Activated T-helper 2 cell treated with anti-CD3 and anti-CD28 coated beads, Interferon-gamma antibody, Interleukin-2, Interleukin-4, amounts not matched to agents 10 μg/mL and 5 μg/mL and 100 μg/mL, durations not matched to agents 14 hours and 24 hours and 36 hours (primary cell): ENCODE measurements at places on chromosomes 2 and 18.

DNA sequence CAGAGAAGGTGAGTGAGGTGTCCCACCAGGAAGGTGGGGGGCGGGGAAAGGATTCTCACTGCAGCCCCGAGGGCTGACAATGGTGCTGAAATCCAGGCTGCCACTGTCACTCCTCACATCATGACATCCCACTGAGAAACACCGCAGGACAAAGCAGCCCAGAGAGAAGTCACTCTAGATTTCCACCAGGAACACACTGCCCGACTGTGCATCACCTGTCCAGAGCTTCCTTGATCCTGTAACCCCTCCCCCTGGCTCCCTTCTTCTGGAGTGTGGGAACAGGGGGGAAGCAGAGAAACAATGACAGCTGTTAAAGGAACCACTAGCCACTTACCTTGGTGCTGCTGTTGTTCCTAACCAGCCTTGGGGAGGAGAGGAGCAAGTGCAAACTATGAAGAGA lies 69.9 kb downstream of the MRO start:
- no peaks in the 10 kb centered on the region for H3K36me3 ChIP-seq
- H3K27me3 ChIP-seq = no peaks in the 10 kb centered on the region
- no peak overlapping the region for H3K27ac ChIP-seq
- no peaks in the 10 kb centered on the region for H3K4me1 ChIP-seq

GRCh38 chr2:185507719-185508118 lies 230.9 kb upstream of the FSIP2 start:
- H3K27ac ChIP-seq = no peak overlapping the region
- no peaks in the 10 kb centered on the region for H3K27me3 ChIP-seq
- DNase-seq = no peak
- H3K4me1 ChIP-seq = no peaks in the 10 kb centered on the region

DNA sequence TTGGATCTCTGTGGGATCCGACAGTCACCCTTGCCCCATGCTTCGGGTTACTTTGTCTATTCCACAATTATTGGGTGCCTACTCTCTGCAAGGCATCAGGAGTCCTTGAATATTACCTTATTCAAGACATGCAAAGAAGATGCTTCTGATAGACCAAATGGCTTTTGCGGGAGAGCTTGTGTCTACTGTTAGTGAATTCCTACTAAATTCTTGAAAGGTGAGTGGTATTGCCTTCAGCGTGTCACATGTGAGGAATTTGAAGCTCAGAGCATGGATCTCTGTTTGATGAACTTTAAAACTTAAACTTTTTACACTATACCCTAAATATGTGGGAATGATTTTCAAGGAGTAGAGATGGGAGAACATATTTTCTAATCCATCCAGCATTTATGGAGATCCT lies 184.4 kb downstream of the LTBP1 start:
- no peaks in the 10 kb centered on the region for H3K4me1 ChIP-seq
- no peaks in the 10 kb centered on the region for H3K36me3 ChIP-seq
- H3K27me3 ChIP-seq = peaks cover 27% of the 10 kb centered on the region
- no peak overlapping the region for H3K4me3 ChIP-seq

DNA sequence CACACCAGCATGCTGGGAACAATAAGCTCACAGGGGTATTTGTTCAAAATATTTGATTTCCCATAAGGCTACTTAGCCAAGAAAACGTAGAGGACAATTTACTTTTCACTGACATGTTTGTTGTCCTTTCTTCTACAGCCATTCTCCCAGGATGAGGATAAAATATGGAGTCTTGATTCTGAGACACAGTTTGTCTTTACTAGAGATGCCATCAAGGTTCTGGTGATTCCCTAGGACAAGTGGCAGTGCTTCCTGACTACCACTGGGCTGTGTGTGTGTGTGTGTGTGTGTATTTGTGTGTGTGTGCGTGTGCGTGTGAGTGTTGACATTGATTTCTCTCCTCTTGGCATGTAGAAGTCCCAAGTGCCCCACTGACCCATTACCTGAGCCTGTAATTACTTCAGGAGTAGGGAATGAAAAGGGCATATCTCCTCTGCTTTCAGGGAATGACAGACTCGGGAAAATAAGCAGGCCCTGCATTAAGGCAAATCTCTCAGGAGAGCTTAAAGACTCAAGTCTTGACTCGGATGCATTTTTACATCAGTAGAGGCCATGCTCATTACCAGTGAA lies 761.6 kb downstream of the DCC start:
- no peaks in the 10 kb centered on the region for H3K36me3 ChIP-seq
- H3K27ac ChIP-seq = no peak overlapping the region
- H3K27me3 ChIP-seq = no peaks in the 10 kb centered on the region
- H3K4me1 ChIP-seq = no peaks in the 10 kb centered on the region

DNA sequence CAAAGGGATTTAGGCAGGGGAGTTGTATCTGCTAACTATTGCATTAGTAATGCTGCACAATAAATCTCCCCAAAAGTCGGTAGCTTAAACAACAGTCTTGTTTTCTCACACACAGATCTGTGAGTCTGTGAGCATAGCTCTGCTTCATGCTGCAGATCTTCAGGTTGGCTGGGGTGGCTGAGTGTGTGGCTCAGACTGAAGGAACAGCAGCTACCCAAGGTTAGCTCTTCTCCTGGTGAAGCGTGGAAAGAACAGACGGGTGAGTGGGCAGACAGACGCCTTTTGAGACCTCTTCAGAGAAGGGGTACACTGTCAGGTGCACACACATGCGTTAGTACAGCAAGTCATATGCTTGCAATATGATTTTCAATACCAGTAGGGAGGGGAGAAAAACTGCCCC lies 3.9 kb upstream of the CCDC85A start:
- no peak overlapping the region for H3K4me3 ChIP-seq
- H3K4me1 ChIP-seq = no peaks in the 10 kb centered on the region
- no peak for DNase-seq
- H3K27ac ChIP-seq = no peak overlapping the region

DNA sequence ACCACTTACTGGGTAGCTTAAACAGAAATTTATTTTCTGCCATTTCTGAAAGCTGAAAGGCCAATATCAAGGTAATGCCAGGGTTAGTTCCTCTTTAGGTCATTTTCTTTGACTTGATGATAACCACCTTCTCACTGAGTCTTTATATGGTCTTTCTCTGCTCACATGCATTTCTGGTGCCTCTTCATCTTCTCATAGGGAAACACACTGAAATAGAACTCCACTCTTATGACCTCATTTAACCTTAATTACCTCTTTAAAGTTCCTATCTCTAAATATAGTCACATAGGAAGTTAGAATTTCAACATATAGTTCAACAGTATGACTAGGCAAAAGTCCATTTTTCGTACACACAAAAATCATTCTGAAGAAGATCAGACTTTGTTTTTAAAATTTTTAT lies 616.8 kb upstream of the VRK2 start:
- H3K27ac ChIP-seq = no peak overlapping the region
- H3K27me3 ChIP-seq = no peaks in the 10 kb centered on the region
- no peaks in the 10 kb centered on the region for H3K4me1 ChIP-seq
- DNase-seq = no peak
- H3K36me3 ChIP-seq = no peaks in the 10 kb centered on the region

DNA sequence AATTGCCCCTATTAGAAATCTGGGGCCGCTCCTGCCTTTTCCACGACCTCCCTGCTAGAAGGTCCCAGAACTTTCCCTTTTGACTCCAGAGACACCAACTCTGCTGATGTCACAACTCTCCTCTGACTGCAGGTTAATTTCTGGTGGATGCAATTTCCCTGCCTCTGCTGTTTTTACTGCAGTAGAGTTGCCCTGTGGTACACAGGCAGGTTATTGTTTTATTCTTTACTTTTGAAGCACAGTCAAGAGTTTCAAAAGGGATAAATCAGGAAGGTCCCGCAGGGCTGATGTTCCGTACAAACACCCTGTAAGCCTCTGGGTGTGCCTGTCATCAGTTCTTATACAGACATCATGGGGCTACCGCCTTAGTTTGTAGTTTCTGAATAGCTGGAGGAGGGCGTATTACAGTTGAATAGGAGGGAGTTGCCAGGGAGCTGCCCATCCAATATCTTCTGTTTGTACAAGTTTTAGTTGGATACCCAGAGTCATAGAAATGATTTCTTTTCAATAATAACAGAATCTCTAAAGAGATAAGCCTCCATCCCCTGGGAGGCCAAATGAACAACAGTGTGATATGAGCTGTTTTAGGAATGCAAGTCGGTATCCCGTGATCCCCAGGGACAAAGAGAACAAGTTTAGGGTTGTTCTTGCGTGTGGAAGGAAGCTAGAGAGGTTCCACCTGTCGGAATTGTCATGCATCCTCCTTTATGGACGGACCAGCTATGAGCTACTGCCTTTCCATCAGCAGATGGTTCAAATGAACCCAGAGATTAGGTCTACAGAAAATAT lies 108.4 kb upstream of the COPS8 start:
- no peak overlapping the region for H3K27ac ChIP-seq
- no peaks in the 10 kb centered on the region for H3K36me3 ChIP-seq
- peaks cover 28% of the 10 kb centered on the region for H3K27me3 ChIP-seq

DNA sequence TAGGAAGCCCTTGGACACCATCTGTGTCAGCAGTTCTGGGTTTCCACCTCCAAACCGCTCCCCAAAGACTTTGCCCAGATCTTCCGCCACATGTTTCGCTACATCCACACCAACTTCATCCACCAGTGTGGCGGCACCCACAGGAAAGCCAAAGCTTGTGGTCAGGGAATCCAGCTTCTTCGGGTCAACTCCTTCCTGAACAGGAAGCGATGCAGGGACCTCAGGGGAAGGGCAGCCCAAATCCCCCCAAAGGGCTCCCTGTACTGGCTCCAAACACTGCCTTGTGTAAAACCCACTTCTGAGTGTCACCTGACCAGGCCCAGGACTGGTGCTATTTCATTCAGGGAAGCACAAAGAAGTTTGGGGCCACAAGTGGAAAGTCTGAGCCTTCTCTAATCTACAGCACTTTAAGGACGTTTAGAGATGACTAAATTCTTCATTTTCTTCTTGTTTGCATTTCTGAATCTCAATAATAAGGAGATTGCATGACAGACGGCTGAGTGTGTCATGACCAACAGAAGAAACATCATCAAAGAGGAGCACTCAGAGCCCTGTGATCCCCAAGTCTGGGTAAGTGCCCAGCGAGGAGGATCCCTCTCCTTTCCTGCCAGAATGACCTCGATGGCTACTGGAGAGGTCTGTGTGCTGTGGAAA lies 20.8 kb downstream of the GAREM2 start:
- H3K4me1 ChIP-seq = no peaks in the 10 kb centered on the region
- DNase-seq = no peak
- no peaks in the 10 kb centered on the region for H3K27me3 ChIP-seq
- H3K36me3 ChIP-seq = peaks cover 65% of the 10 kb centered on the region

DNA sequence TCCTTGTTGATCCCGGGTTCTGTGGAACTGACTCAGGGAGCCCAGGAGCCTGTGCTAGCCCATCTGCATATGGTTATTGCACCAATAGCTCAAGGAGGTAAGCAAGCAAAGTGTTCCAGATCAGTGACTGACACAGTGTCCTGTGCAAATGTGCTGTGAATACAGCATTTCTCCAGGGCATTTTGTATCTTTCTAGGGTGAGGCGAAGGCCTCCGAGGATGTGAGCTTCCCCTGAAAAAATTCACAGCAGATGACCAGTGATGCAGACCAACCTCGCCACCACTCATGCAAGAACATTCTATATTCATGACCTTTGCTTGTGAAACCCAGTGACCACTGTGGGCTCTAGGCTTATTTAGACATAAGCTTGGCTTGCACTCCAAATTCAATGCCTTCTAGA lies 15.2 kb upstream of the NT5DC4 start:
- H3K36me3 ChIP-seq = no peaks in the 10 kb centered on the region
- DNase-seq = no peak
- H3K27ac ChIP-seq = no peak overlapping the region
- no peak overlapping the region for H3K4me3 ChIP-seq
- peaks cover 57% of the 10 kb centered on the region for H3K4me1 ChIP-seq

DNA sequence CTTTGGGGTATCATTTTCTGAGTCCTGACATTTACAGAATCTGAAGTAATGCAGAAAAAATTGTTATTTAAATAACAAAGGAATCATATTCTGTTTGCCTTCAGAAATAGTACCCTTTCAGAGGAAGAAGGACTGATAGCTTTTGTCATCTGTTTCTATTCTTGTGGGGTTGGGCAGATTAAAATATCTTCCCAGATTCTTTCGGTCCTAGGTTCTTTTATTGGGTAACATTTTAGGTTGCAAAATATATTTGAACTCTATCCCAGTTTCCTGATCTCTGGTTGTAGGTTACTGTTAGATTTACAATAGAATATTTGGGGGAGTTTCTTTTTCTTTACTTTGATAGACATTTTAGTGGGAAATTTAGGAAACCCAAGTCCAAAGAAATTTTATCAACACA lies 550.5 kb downstream of the SPAG16 start:
- no peak overlapping the region for H3K4me3 ChIP-seq
- no peaks in the 10 kb centered on the region for H3K4me1 ChIP-seq
- DNase-seq = no peak
- H3K27me3 ChIP-seq = no peaks in the 10 kb centered on the region

GRCh38 chr2:70607121-70607561 lies 53.5 kb upstream of the TGFA start:
- peaks cover 33% of the 10 kb centered on the region for H3K27me3 ChIP-seq
- no peaks in the 10 kb centered on the region for H3K36me3 ChIP-seq
- H3K4me3 ChIP-seq = no peak overlapping the region
- DNase-seq = no peak
- no peak overlapping the region for H3K27ac ChIP-seq

DNA sequence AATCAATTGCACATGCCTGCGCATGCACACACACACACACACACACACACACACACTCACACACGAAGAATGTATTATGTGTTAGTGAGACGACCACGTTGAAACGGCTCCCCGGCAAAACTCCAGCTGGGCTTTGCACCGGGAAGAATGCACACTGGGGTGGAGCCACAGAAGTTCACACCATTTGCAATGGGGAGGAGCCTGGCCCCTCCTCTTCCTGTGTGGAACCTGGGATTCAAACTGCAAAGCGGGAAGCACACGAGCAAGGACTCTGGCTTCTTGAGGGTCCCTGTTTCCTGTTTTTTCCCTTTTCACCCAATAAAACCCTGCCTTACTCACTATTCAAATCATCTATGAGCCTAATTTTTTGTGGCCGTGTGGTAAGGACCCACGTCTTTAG lies 304.0 kb upstream of the TMEFF2 start:
- no peak overlapping the region for H3K4me3 ChIP-seq
- H3K4me1 ChIP-seq = peaks cover 7% of the 10 kb centered on the region
- no peak for DNase-seq
- H3K27me3 ChIP-seq = no peaks in the 10 kb centered on the region
- H3K36me3 ChIP-seq = no peaks in the 10 kb centered on the region

DNA sequence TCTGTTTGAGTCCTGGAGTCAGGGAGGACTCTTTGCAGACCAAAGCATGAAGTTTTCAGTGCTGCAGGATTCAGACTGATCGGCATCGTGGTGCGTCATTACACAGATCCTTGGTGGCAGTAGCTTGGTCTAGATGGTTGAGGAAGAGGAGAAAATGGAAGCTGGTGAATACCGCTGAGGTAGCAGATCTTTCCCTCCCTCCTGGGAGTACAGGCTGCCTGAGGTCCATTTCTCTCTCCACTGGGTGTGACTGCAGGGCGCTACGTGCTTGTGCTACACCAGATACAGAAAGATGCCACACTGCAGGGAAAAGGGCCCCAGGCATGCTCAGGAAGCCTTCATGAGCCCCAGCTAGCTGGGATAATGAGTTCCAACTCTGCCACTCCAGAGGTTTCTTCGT lies 3.3 kb upstream of the CNDP1 start:
- H3K4me1 ChIP-seq = no peaks in the 10 kb centered on the region
- no peak for DNase-seq
